ENCODE measurements at places on chromosomes 6 and 20.
A peak's percentile ranks its signal among the peaks of the same experiment; 100 is the strongest.

- DNase-seq = no peak
Observed at GRCh38 chr6:12297363-12298016, 7.3 kb downstream of the EDN1 start.

DNA sequence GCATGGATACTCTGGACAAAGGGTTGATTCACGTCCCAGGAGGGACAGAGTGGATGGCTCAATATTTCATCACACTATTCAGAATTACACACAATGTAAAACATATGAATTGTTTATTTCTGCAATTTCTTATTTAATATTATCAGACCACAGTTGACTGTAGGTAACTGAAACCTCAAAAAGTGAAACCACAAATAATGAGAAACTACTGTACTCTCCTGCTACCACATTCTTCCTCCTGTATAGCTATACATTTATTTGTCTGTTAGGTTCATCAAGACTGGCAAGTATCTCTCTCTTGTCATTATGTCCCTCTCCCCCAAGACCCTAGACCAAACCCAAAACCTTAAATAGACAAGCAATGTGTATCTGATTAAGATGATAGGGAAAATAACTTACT lies 60.0 kb downstream of the SYCP2 start:
- DNase-seq = no peak

GRCh38 chr6:36362551-36363370 lies 24.7 kb downstream of the ETV7 start:
- DNase-seq = no peak

GRCh38 chr6:13709689-13710551 lies 1.7 kb downstream of the RANBP9 start:
- no peak for DNase-seq

GRCh38 chr20:58393299-58393698 lies 4.3 kb downstream of the VAPB start:
- no peak for DNase-seq

DNA sequence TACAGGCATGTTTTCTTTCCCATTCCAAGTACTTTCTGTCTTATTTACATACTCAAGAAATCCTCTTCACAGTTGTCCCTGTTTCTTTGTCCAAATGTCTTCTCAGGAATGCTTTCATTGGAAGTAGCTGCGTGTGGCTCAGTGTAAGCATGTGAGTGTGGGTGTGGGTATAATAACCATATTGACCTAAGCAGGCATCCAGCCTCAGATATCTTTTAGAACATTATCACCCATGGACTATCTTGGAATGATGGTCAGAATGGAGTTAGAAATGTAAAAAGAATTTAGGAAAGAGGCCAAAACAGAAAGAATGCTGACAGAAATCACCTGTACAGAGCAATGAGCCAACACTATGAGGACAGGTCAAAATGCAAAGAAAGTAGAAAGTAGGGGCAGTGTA lies 16.4 kb downstream of the VNN2 start:
- no peak for DNase-seq

DNA sequence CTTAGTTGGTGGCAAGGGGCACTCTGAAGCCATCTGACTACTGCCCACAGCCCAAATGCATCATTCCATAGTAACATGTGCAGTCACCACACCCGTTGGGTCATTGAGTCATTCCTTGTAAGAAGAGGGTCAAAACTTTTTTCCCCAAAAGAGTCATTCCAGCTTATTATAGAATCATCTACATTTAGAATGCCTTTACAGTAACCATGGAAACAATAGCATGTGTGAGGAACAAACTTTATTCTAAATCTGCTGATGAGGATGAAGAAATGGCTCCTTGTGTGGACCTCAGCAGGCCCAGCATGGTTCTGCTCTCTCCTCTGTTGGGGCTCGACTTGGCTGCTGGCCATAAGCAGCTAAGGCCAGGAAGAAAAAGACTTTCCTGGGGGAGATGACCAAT lies 111.2 kb upstream of the PTPRT start:
- DNase-seq = no peak

- no peak for DNase-seq
Observed at GRCh38 chr20:16865406-16865805, 117.2 kb downstream of the OTOR start.

DNA sequence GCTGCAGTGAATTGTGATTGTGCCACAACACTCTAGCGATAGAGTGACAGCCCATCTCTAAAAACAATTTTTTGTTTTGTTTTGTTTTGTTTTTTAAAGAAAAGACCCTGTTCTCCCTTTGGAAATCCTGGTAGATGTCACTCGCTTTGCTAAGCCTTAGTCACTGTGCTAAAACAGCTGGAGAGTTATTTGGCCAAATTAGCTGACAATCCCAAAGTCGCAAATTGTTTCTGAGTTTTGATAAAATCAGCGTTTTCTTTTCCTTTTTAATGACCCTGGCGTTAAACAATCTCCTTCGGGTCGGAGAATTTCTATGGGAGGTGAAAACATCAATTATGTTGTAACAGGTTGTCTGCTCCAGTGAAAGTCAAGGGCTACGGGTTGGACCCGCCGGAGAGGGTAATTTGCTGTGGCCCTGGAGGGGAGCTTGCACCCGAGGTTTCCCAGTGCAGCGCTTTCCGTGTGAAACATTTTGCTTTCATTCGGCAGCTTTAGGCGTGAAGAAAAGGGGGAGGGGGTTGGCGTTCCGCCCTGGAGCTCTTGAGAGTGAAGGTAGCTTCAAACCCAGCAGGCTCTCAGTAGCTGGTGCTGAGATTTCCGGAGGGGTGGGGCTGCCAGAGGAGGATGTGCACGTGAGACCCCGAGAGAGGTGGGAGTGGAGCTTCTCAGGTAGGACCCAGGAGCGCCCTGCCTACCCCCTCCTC lies 296.6 kb downstream of the PHACTR1 start:
- no peak for DNase-seq

DNA sequence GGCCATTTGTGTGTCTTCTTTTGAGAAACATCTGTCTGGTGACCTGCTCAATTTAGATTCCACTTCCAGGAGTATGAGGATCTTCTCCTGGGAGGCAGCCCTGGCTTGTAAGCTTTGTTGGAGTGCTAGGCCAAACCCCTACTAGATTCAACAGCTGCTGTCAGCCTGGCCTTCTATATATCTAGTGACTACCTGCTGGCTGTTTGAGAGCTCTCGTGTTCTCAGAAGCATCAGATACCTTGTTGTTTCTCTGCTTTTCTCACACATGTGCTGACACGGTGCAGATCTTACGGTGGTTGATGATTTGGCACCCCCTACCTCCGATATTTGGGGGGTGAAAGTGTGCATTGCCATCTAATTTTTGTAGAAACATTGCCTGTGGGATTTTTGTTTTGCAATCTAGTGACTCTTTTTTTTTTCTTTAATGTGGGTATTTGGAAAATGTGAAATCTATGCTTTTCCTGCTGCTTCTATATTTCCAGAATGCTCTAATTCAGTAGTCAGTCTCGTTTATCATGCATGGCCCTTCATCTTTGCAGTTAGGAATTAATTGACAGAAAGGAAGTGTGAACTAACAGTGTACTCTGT lies 4.7 kb downstream of the CCN2 start:
- no peak for DNase-seq

- no peak for DNase-seq
Observed at GRCh38 chr6:68637782-68638181, 2.7 kb downstream of the ADGRB3 start.

- no peak for DNase-seq
Observed at GRCh38 chr20:34627458-34627857, 49.4 kb downstream of the PIGU start.

DNA sequence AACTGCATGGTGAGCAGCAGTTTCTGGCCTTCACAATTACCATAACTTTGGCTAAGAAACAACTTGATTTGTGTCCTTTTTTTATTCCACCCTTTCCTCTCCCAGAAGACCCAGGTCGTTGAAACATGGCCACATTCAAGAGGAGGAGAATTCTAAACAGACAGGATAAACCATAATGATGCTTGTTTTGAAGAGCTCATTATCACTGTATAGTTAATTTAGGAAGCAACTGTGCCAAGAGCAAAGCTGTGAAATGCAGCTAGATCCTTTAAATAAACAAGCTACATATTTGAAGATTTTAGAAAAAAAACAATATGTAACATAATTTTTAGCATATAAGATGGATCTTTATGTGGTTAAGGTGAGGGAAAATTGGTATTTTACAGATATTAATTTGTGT lies 104.5 kb downstream of the KLHL32 start:
- no peak for DNase-seq

- no peak for DNase-seq
Observed at GRCh38 chr6:89974834-89975233, 80.6 kb downstream of the GJA10 start.

- no peak for DNase-seq
Observed at GRCh38 chr20:46897328-46897880, 2.8 kb downstream of the EYA2 start.

DNA sequence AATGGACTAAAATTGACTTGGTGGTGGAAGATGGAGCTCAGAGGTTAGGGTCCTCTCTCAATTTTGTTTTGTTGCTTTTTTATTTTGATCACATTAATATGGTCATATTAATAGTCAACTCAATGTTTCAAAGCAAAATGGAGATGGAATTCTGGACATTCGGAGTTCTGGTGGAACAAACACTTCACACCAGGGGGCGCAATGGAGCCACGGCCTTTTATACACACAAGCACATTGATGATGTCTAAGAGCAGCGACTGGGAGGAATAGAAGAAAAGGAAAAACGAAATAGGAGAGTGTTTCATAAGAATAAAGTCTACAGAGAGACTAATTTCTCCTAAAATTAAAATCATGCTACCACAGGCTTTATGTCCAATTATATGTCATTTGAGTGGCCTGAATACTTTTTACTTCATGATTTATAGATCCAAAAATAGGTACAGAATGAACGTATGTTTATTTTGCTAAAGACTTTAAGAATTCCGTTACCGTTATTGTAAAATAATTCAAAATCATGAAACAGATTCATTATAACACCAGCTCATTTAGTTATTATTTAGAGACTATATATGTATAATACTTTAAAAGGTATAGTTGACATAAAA lies 197.6 kb upstream of the SASH1 start:
- peak; percentile 23 for DNase-seq

GRCh38 chr20:63372971-63373885 lies 12.1 kb upstream of the CHRNA4 start:
- no peak for DNase-seq

DNA sequence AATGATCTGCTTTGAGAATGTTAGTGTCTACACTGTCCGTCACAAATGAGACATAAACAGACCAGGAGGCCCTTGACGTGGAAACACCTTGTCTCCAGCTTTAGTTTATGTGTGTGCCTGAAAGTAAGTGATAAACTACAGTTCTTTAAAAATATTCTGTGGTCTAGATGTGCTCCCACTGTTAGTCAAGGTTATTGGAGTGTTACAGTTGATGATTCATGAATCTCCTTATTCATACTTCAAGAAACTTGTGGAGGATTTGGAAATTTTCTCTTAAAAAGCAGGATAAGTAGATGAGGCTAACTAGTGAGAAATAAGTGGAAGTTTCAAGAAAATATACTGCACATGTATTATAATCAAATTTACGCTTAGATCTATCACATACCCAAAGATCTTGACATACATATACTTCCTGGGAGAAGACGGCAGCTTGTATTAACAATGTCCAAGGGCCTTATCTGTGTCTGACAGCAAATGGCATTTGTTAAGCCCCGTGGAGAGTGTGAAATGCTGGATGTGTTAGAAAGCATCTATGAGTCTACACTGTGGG lies 90.5 kb upstream of the MBOAT1 start:
- DNase-seq = no peak

DNA sequence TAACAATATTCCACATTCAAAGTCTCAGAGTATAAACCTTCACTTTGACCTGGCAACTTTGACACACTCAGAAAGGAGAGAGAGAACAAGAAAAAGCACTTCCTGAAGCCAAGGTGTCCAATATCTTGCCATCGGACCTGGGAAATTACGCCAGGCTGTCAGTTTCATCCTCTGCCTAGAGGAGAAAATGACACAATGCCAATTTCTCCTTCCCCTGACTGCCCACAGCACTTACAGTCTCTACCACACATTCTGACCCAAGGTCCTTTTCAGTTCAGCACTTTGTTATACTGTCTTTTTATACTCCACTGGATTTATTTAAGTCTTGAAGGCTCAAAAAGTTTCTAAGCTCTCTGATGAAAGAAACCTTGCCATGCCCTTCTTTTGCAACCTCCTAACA lies 250.4 kb downstream of the GMPR start:
- no peak for DNase-seq

- no peak for DNase-seq
Observed at GRCh38 chr6:98932381-98932780, 15.4 kb downstream of the FBXL4 start.

- no peak for DNase-seq
Observed at GRCh38 chr6:72579865-72580264, 42.0 kb upstream of the KCNQ5 start.

GRCh38 chr20:57467742-57468141 lies 57.2 kb downstream of the CTCFL start:
- no peak for DNase-seq

DNA sequence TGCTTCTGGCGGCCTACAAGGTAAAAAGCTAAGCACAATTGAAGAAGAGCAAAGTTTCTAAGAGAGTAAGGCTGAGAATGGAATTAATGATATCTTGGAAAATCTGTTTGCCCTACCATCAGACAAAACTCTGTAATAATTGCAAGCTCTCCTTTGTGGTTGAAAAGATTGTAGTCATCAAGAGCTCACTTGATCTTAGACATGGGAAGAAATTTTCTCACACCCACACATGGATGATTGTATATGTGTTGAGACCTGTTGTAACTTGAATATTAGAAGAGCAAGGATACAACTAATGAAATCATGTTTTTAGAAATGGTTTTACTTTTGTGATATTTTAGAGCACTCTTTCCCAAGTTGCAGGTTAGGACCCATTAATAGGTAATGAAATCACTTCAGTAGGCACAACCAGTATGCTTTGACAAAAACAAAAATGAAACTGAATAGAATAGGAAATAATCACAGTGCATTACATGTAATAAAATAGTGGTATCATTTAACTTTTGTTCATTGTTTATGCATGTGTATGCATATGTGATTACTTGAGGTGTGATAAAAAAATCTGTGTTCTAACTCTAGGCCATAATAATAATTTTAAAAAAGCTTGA lies 14.0 kb downstream of the DCBLD1 start:
- no peak for DNase-seq

- no peak for DNase-seq
Observed at GRCh38 chr20:43304598-43304997, 114.9 kb upstream of the PTPRT start.

GRCh38 chr6:21739838-21740237 lies 146.3 kb downstream of the SOX4 start:
- no peak for DNase-seq

- DNase-seq = no peak
Observed at GRCh38 chr20:36352843-36353553, 46.9 kb downstream of the DLGAP4 start.

All from HuH-7.5 (cell line).